ENCODE measurements at places on chromosomes 13 and 19. TPM values are rescaled to one million over a fixed set of nuclear protein-coding genes. Genes with fewer than 3 reads are reported as not detected.

DNA sequence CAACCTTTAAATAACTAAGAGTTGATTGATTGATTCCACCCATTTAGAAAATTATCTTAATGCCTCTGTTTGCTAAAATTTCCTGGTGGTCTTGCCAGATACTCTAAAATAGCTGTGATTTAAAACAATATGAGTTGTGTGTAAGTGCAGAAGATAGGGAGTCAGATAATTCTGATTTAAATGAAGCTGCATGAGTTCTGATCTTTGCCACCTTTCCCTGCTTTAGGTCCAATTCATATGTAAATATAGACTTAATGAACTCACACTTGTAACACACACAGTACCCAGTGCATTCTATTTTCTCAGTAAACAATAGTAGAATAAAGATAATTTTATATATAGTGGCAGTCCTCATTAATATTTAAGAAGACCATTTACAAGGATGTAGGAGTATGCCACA is 981.8 kb downstream of the SLITRK1 start:
- DNase-seq = no peak
- H3K27ac ChIP-seq = no peak overlapping the region
- no peaks in the 10 kb centered on the region for H3K27me3 ChIP-seq
- no peaks in the 10 kb centered on the region for H3K36me3 ChIP-seq

- DNase-seq = no peak
- H3K36me3 ChIP-seq = no peaks in the 10 kb centered on the region
- peaks cover 7% of the 10 kb centered on the region for H3K4me1 ChIP-seq
- no peak within 1 kb of the TSS for H3K4me3 ChIP-seq
- no peaks in the 10 kb centered on the region for H3K27me3 ChIP-seq
Measured at GRCh38 chr19:38744298-38744681, at the start of gene CAPN12. Gene CAPN12 (minus strand): TSS chr19:38744474. CDS start chr19:38744165, 309 bp downstream.

DNA sequence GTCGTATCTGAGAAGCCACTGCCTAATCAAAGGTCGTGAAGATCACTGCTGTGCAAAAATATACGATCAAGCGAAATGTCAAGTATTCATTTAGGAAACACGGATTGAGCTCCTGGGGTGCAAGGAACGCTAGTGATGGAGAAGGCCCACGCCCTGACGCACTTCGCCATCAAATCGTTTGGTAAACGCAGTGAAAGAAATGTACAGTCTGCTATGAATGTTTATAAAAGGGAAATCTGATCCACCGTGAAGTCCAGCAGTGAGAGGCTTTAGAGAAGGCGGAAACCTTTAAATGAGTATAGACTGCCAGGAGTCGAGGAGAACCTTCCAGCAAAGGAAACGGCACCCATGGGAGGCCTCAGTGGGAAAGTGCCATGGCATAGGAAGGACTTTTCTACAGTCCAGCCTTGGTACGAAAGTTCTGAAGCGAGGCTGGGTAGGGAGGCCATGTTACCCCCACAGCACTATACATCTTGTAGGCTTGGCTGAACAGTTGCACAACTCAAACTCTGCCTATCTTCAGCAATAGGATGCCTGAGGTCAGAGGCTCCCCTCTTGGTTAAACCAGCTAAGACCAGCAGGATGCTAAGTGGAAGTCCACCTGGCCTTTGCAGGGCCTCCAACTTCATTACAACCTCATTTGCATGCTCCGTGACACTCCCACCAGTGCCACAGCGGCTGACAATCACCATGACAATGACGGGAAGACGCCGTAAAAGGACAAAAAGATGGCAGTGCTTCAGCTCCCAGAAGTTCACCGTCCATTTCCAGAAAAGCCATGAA is 20.4 kb downstream of the PCID2 start:
- H3K4me3 ChIP-seq = no peak overlapping the region
- DNase-seq = no peak
- H3K36me3 ChIP-seq = peaks cover 79% of the 10 kb centered on the region
- H3K27me3 ChIP-seq = no peaks in the 10 kb centered on the region
- H3K4me1 ChIP-seq = peaks cover 13% of the 10 kb centered on the region

- no peak overlapping the region for H3K4me3 ChIP-seq
- no peaks in the 10 kb centered on the region for H3K36me3 ChIP-seq
- DNase-seq = no peak
- peaks cover 30% of the 10 kb centered on the region for H3K4me1 ChIP-seq
- peaks cover 2% of the 10 kb centered on the region for H3K27me3 ChIP-seq
Measured at GRCh38 chr19:7655581-7655980, 13.3 kb upstream of the RETN start.

DNA sequence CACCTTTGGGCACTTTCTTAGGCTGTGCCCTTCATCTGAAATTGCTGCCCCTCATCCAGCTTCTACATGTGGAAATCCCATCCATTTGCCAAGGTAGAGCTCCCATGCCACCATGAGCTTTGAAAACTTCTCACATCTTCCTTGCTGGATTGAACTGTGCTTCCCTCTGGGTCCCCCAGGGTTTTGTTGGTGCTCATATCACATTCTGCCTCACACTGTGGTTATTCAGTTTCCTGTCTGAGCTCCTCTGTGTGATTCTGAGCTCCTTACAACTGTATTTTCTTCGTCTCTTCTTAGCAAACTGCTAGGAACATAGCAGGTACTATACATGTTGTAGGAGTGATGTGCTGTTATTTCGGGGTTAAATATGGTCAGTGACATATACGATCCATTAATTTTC is 74.9 kb upstream of the KL start:
- no peaks in the 10 kb centered on the region for H3K27me3 ChIP-seq
- peaks cover 12% of the 10 kb centered on the region for H3K4me1 ChIP-seq
- no peak overlapping the region for H3K4me3 ChIP-seq
- DNase-seq = no peak
- H3K36me3 ChIP-seq = peaks cover 6% of the 10 kb centered on the region

The TNNT1 gene
- not detected for polyA plus RNA-seq
